ENCODE measurements at places on chromosomes 12 and 14.

GRCh38 chr14:100392356-100392755 is 69.2 kb downstream of the SLC25A47 start:
- DNase-seq, result no peak

GRCh38 chr12:80766210-80766609 is 49.5 kb downstream of the MYF5 start:
- DNase-seq, result no peak

- no peak for DNase-seq
Observed at GRCh38 chr14:62102349-62102725, 340.1 kb downstream of the SNAPC1 start.

DNA sequence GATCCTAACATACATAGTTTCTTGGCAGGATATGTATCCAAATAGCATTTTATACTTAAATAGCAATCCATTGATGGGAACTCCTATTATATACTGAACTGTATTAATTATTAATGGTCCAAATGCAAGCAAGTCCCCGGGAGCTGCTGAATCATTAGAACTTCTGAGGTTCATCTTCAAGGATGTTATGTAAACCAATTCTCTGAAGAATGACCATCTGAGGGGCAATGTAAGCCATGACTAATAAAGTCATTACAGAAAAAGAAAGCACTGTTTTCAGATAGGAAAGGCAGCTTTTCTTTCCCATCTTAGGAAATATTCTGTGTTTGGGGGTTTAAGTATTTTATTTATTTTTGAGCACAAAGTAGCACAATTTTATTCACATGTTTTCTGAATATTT is 166.1 kb upstream of the SLC16A7 start:
- no peak for DNase-seq

Measured in head of caudate nucleus (tissue), 42 donors.